ENCODE measurements at places on chromosomes 5 and 9. TPM values are rescaled to one million over a fixed set of nuclear protein-coding genes. Genes with fewer than 3 reads are reported as not detected.

The SLC46A2 gene
- not detected for total RNA-seq

The TIMD4 gene
- not detected for total RNA-seq

The CDC20B gene
- not detected for total RNA-seq

The ATOSB gene
- total RNA-seq = 25.1 TPM

The CCDC152 gene
- 1.3 TPM for total RNA-seq
